ENCODE measurements at places on chromosomes 11 and 22. TPM values are rescaled to one million over a fixed set of nuclear protein-coding genes. Genes with fewer than 3 reads are reported as not detected.

DNA sequence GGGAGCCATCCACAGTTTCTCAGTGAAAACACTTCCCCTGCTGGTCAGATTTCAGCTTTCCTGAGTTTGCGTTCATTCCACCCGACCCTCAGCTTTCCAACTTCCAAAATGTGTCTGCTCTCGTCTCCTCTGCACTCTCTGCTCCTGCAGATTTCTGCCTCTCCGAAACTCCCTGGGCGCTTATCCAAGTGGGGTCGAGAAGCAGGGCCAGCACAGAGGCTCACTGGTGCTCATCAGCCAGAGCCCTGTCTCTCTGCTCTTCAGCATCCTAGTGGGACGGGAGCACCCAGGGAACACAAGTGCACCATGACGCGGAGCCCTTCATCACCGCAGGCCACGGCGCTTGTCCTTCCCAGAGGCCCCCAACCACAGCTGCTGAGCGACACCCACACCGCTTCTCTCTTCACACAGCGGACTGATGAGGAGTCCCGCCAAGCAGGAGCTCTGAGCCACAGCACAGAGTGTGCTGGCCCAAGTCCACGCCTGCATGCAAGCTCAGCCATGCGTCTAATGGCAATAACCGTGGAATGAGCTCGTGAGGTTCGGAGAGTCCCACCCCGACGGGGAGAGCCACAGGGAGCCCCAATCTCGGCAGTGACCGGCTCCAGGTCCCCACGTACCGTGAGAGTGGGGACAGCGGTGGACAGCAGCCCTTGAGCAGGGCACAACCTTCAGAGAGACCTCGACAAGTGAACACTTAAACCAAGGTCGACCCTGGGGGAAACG lies 27.9 kb upstream of the MOB2 start:
- DNase-seq = peak; percentile 14

DNA sequence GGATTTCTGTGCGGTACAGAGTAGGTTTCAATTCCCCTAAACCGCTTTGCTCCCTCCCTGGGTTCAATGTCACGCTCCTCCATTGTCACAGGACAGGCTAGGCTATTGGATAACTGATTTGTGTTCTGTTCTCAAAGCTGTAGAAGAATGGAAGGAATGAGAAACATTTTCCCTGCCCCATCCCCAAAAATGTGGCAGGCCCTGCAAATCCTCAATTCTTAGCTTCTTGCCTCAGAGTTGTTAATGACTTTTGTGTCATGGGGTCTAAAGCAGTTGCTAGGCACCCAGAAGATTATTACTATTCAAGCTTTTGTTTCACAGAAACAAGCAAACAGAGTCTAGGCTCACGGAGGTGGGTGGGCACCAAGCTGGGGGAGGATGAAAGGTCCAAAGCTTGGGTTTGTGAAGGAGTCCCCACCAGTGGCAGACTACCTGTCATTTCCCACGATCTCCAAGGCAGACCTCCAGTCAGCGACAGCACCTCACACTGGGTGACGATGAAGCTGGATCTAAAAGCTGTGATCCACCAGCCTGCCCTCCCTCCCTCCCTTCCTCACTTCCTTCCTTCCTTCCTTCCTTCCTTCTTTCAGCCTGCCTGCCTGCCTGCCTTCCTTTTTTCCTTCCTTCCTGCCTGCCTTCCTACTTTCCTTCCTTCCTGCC lies 1080.2 kb downstream of the OPCML start:
- no peak for DNase-seq

GRCh38 chr11:118175031-118175992 lies 1.1 kb downstream of the SCN2B start:
- no peak for DNase-seq

DNA sequence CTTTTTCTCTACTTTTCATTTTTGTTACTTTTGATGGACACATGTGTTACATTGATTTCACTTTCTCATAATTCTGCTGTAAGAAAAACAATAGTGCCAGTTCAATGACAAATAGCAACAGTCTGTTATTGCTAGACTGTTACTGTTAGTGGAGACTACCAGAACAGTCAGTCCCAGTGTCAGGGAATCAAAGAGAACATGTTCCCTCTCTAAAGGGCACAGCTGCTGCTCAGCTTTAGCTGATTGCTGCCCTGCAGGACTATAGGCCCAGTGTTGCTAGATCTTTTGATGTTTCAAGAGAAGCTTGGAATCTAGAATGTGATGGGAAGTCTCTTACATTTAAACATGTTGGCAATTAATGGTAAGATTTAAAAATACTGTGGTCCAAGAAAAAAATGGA lies 3.4 kb downstream of the BIRC3 start:
- DNase-seq = no peak

The DBX1 gene
- not detected for polyA plus RNA-seq
